ENCODE measurements at places on chromosomes 2 and 18.

- DNase-seq = no peak
Observed at GRCh38 chr2:5164776-5165525, 527.2 kb upstream of the SOX11 start.

DNA sequence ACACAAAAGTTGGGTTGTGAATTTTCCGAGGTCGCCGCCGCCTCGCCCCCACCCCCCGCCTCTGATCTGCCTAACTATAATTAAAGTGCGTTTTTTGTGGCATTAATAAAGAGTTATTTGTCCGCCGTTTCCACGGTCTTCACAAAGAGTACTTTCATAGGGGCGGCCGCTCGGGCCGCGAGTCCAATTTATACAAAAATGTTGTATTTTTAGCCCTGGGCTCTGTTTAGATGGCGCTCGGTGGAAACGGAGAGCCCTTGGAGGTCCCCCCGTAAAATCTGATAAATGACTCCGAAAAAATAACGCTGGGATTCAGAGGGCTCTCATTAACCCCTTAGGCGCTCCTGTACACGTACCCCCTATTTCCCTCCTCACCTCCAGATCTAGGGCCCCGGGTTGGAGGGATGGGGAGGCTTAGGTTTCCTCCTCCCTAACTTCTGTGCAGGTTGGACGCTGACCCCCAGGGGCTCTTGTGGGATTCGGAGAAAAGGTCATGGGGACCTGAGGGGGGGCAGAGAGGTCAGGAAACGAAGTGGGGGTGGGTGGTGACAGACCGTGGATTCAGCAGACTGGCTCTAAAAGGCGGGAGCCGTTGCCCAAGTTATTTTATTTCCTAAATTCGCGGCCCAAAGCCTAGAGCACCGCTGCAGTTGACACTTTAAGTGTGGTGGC lies 1.9 kb downstream of the CYP26B1 start:
- no peak for DNase-seq

DNA sequence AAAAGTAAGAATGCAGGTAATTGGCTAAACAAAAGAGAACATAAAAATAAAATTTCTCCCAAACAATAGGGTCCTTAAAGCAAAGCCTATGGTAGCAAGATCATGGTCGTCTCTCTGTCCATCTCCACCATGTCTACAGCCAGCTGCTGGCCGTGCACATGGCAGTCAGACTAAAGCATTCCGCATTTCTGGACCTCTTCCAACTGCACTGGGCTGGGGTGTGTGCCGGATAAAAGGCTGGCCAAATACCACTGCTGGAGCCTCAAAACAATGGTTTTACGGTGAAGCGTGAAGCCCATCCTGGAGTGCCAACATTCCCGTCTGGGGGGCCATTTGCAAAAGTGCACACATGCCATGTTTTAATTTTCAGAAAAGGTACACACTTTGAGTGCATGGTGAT lies 74.8 kb upstream of the PIEZO2 start:
- no peak for DNase-seq

GRCh38 chr2:82307511-82307910 lies 2003.0 kb upstream of the LRRTM1 start:
- no peak for DNase-seq

- DNase-seq = no peak
Observed at GRCh38 chr2:149634103-149634502, 46.5 kb upstream of the MMADHC start.

- no peak for DNase-seq
Observed at GRCh38 chr18:27674411-27674810, 489.3 kb upstream of the CHST9 start.

DNA sequence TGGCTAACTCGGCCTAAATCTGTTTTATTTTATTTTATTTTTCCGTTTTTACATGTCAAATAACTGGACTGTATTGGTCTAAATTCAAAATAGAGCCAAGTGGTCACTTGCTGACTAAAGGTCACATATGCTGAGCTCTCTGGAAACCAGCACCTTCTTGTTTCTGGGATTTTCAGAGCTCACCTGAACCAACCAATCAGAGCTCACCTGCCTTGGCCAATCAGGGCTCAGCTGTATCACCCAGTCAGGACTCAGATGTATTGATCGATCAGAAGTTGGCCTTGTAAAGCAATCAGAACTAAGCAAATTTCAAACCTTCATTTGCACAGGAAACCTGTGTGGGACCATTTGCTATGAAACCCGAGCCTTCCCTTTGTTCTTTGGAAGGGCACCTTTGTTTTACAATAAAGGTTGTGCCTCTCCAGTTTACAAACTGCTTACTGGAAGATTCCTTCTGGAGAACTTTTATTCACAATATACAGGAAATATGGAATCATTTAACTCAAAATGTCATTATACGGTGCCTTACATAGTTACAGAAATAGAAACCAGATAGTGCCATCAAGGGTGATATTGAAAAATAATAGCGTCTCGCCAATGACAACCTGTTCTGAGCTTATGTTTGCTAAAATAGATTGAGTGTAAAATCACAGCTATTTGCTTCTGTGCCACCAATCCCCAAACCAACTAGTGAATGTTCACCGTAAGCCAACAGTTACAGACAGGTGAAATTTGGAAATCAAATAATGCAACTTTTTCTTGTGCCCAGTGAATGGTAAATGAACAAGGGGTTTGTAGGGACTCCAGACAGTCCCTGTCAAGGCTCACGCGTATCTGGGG lies 17.3 kb upstream of the PSD4 start:
- no peak for DNase-seq

DNA sequence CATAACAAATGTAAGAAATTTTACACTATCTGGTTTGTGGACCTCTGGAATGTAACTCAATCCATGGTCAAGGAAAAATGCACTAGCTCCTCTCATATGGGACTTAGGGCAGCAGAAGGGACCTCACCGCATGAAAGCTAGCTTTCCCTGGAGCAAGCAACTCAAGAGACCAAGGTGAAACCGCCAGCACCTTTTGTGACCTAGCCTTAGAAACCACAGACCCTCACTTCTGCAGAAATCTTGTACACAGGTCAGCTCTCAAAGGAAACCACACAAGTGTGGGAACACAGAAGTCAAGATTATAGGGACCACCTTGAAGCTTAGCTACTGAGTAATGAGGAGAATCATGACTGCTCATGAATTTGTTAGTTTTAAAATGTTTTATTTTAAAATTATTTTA lies 222.5 kb downstream of the DLGAP1 start:
- no peak for DNase-seq

GRCh38 chr2:102620332-102620731 lies 979 bp downstream of the SLC9A2 start:
- no peak for DNase-seq

GRCh38 chr2:190849774-190850173 lies 30.8 kb upstream of the GLS start:
- no peak for DNase-seq
